Upper lobe of left lung (tissue), 6 donors: ENCODE measurements at places on chromosomes 5 and 9. TPM values are rescaled to one million over a fixed set of nuclear protein-coding genes. Genes with fewer than 3 reads are reported as not detected.

IL11RA gene
- 25.8 TPM for total RNA-seq

CCDC171 gene
- total RNA-seq = 2.9 TPM

ENTREP1 gene
- total RNA-seq = 28.6 TPM

SVEP1 gene
- 54.5 TPM for total RNA-seq

ERCC8 gene
- 7.2 TPM for total RNA-seq

AGXT2 gene
- not detected for total RNA-seq

HAVCR1 gene
- total RNA-seq = 0.46 TPM

TCF7 gene
- total RNA-seq = 3.5 TPM

MYMK gene
- total RNA-seq = not detected

CDHR2 gene
- 0.34 TPM for total RNA-seq

KCNIP1 gene
- 2.9 TPM for total RNA-seq

CCDC180 gene
- 6.2 TPM for total RNA-seq

CD72 gene
- 8.8 TPM for total RNA-seq

MEIKIN gene
- total RNA-seq = 0.77 TPM

ARHGEF39 gene
- 0.30 TPM for total RNA-seq

CCDC192 gene
- not detected for total RNA-seq

GPR150 gene
- 2.0 TPM for total RNA-seq

FYB1 gene
- total RNA-seq = 47.4 TPM

IL4 gene
- total RNA-seq = not detected

NUTM2F gene
- total RNA-seq = not detected

NR5A1 gene
- total RNA-seq = not detected

ELOVL7 gene
- 17.7 TPM for total RNA-seq

BHMT2 gene
- total RNA-seq = 0.46 TPM

CEL gene
- total RNA-seq = 4.7 TPM

CCT5 gene
- 33.5 TPM for total RNA-seq

CARTPT gene
- not detected for total RNA-seq

IFNB1 gene
- total RNA-seq = not detected

FSTL4 gene
- 4.6 TPM for total RNA-seq

DCTN3 gene
- total RNA-seq = 81.9 TPM
